ENCODE measurements at places on chromosomes 12 and 14.

- DNase-seq, result no peak
Measured at GRCh38 chr12:109165599-109165998, 49.2 kb downstream of the ACACB start.

DNA sequence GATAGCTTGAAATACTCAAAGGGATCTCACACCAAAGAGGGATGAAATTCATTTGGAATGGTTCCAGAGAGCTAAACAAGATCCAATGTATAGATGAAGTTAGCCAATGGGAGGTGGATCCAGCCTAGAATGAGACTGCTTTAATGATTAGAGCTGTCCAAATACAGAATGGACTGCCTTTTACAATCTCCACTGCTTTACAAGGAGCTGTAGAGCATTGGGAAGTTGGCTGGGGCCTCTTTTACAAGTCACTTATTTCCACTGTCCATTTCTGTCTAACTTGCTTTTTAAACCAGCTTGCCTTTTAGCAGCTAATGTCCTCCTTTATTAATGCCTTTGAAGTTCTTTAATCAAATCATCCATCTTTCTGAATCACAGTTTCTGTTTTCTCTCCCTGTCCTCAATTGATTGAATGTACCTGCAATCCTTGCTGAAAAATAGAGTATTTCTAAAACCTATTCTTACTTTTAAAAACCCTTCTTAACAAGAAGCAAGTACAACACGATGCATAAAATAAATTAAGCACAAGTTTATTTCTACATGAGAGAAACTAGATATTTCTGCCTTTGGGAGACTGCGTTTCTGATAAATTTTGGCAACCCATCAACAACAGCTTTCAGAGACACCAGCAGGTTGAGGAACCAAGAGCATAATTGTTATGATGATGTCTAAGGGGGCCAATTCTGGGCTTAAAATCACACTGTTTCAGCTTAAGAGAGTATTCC, 3.4 kb upstream of the ATP2A2 start:
- DNase-seq, result no peak

- DNase-seq, result no peak
Measured at GRCh38 chr14:33527023-33527634, 423.7 kb downstream of the EGLN3 start.

- no peak for DNase-seq
Measured at GRCh38 chr12:111444925-111445725, 39.4 kb downstream of the SH2B3 start.

- no peak for DNase-seq
Measured at GRCh38 chr14:30354439-30354838, 204.5 kb upstream of the G2E3 start.

Measured in NCI-H1417 (cell line).